Naive thymus-derived CD4-positive, alpha-beta T cell (primary cell): ENCODE measurements at places on chromosomes 5 and 9.
A peak's percentile ranks its signal among the peaks of the same experiment; 100 is the strongest.

- no peak overlapping the region for H3K4me3 ChIP-seq
- no peak overlapping the region for H3K27ac ChIP-seq
- DNase-seq = no peak
- H3K36me3 ChIP-seq = no peaks in the 10 kb centered on the region
These were observed 65.0 kb upstream of the RAPGEF1 start for GRCh38 chr9:131804826-131805225.

- H3K4me1 ChIP-seq = no peaks in the 10 kb centered on the region
- DNase-seq = no peak
- H3K4me3 ChIP-seq = no peak overlapping the region
These were observed 52.7 kb downstream of the DAPK1 start for GRCh38 chr9:87550253-87550954.

GRCh38 chr5:109506556-109506955, 96.8 kb upstream of the PJA2 start:
- DNase-seq = no peak
- no peaks in the 10 kb centered on the region for H3K4me1 ChIP-seq
- H3K27me3 ChIP-seq = no peaks in the 10 kb centered on the region
- H3K36me3 ChIP-seq = no peaks in the 10 kb centered on the region

- H3K4me1 ChIP-seq = peaks cover 13% of the 10 kb centered on the region
- H3K27ac ChIP-seq = no peak overlapping the region
- no peaks in the 10 kb centered on the region for H3K27me3 ChIP-seq
- no peaks in the 10 kb centered on the region for H3K36me3 ChIP-seq
- DNase-seq = peak; percentile 41
These were observed 3.6 kb upstream of the B4GALT1 start for GRCh38 chr9:33170464-33171415.

DNA sequence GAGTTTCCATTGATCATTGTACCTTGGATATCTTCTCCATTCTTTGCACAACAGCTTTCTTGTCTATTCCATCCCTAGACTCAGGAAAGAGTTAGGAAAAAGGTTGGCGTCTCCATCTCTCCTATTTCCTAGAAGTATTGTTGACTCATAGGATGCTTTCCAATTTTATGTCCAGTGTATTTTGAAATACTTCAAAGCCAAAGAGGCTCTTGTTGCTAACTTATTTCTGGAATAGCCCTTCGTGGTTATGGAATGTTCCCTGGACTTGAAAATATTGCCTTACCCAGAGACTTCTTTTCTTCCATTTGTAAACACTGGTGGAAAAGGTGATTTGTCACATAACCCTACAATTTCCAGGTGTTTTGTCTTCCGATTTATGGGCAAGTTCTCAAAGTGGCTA, 402.3 kb upstream of the ZNF608 start:
- no peak overlapping the region for H3K27ac ChIP-seq
- H3K4me1 ChIP-seq = no peaks in the 10 kb centered on the region
- DNase-seq = no peak
- H3K36me3 ChIP-seq = no peaks in the 10 kb centered on the region
- H3K4me3 ChIP-seq = no peak overlapping the region
- no peaks in the 10 kb centered on the region for H3K27me3 ChIP-seq

DNA sequence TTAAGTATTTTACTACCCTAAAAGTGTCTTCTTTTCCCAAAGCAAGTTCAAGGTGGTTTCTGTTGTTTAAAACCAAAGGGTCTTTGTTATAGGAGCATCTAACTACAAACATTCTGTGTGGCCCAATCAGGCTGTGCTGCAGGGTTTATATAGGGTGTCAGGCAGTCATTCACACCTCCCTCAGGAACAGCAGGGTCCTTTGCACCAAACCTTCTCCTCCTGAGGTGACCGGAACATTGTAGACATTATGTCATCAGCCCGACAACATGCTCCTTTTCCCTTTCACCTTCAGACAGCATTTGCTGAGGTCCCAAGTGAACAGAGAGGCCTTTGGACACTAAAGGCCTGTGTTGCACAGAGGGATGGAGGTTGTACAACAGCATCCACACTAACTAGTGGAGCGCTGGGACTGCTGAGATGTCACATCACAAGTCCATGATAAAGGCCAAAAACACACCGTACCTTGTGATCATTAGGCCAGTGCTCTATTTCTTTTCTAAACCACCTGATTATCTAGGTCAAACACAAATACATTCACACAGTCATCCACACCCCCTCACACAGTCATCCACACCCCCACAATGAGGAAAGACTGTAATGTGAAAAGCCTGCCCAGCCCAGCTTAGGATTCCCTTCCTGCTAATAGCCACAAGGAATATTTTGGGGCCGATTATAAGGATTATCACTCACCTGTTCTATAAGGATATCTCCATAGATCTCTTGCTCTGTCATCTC, 123.8 kb upstream of the VLDLR start:
- DNase-seq = no peak
- H3K27me3 ChIP-seq = no peaks in the 10 kb centered on the region
- H3K27ac ChIP-seq = no peak overlapping the region
- no peak overlapping the region for H3K4me3 ChIP-seq
- H3K36me3 ChIP-seq = no peaks in the 10 kb centered on the region
